ENCODE measurements at places on chromosomes 5 and 9.

GRCh38 chr5:142057697-142058056, 44.9 kb upstream of the GNPDA1 start:
- DNase-seq, result no peak

GRCh38 chr9:81002242-81002641, 687.1 kb downstream of the TLE1 start:
- DNase-seq, result no peak

DNA sequence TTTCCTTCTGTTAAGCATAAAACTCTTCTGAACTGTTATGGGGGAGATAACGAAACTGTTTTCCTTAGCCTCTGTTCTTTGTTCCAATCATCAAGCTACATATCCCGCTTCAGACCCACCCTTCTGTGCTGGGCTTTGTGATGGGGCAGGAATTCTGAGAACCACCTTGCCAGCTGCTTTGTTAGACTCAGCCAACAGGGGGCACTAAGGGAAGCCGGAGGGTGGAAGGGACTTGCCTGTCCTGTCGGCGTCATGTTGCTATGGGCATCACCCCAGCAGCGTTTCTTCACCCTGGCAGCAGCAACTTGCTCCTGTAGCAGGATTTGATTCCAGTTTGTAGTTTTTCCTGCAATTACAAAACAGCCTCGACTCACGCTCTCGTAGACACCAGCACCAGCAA, 169.1 kb downstream of the CAAP1 start:
- DNase-seq, result no peak

GRCh38 chr9:4936823-4937222, 48.2 kb upstream of the JAK2 start:
- no peak for DNase-seq

DNA sequence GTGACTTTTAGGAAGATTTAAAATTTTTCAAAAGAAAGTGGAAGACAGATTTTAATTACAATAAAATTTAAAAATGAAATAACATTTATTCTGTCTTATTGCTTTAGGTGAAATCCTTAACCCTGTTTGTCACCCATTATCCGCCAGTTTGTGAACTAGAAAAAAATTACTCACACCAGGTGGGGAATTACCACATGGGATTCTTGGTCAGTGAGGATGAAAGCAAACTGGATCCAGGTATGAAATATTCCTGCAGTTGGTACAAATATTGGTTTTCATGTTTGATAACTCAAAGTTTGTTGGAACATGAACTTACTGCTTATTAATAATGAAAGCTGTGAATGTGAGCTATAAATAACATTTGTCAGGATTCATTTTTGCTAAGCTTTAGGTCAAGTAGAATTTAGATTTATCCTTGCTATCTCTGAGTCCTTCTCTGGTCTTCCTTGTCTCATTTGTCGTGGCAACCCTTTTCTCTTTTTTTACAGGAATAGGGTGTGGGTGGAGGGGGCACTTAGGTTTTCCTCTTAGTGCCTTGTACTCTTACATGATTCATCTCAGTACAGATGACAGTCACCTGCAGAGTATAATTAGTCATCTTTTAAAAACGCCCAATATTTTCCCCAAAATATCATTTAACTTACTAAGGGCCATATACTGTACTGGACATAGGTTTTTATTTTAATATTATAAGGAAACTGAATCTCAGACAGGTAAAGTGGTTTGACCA, 95.3 kb upstream of the RASGRF2 start:
- DNase-seq, result no peak

- no peak for DNase-seq
These were observed 612.8 kb downstream of the CSNK1G3 start for GRCh38 chr5:124124711-124125229.

DNA sequence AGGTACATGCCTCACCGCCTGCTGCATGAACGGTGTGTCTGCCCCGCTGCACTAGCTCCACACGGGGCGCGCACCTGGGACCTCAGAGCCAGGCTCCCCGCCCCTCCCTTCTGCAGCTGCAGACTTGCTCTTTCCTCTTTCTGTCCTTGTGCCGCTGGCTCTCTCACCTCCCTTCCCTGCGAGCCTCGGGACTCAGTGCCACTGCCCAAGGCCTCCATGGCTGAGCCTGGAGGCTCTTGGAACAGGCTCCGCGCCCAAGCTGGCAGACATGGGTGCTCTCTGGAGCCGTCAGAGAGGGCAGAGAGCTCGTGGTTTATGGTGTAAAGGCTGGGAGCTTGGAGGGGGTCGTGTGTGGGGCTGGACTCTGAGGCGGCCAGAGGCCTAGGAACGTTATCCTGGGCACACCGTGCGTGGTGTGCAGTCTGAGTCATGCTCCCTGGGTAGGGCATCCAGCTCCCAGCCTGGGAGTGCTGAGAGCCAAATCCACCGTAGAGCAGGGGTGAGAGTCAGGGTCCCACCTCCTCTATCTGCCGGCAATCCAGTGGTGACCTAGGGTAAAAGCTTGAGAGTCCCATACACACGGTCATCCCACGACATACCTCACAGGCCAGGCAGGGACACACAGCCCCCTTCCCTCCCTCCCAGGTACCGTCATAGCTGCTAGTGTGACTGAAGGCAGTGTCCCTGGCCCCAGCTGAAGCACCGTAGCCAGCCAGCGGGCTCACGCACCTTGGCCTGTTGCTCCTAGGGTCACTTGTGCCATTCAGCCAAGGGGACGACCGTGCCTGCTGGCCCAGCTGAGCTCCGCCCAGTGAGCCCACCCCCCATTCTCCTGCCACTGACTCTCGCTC, 22.4 kb downstream of the GOLGA2 start:
- DNase-seq, result no peak

DNA sequence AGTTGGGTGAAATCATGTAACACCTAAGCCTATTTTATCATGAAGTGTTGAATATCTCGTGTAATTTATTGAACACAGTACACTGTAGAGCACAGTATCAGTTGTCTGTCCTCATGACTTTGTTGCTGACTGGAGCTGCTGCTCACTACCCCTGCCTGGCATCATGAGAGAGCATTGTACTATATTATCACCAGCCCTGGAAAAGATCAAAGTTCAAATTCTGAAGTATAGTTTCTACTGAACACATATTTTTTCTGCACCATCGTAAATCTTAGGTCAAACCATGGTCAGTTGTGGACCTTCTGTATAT, 169.3 kb upstream of the RAI14 start:
- no peak for DNase-seq

DNA sequence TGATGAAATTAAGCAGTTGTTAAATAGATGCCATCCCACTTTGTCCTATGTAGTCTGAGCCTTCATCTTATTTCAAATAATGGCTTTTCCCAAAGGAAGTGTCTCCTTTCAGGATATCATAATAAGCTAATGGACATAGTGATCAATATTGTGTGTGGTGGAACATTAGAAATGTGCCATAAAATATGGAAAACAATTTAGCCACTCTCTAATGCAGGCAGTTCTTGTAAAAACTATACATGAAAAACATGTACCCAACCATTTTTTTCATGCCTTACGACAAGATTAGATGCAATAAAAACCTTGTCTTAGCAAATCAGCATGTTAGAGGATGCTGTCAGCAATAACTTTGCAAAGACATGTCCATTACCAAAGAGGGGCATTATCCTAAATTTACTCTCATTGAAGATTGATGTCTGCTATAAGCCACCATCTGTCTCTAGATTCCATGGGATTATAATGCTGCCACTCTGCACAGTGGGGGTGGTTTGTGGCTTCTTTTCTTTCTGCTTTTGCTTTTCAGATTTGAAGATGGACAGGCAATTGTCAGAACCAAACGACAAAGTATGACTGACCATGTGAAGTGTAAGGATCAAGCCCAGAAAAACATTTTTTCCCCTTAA, 724.0 kb upstream of the ZNF608 start:
- DNase-seq, result no peak

DNA sequence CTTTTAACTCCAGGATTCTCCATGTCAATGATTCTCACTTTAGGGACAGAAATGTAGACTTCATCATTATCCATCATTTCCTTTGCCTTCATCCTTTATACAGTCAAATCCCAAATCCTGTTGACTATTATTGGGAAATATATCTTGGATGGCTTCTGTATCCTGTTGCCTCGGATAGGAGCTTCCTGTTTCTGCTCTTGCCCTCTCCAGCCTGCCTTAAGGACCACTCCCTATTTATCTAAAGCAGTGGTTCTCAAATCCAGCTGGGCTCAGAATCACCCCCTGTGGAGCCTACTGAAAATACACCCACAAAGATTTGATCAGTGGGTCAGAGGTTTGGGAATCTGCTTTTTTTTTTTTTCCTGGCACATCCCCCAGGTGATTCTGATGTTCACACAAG, 8.5 kb downstream of the AFAP1L1 start:
- no peak for DNase-seq

GRCh38 chr5:31470608-31471007, 61.3 kb downstream of the DROSHA start:
- no peak for DNase-seq

DNA sequence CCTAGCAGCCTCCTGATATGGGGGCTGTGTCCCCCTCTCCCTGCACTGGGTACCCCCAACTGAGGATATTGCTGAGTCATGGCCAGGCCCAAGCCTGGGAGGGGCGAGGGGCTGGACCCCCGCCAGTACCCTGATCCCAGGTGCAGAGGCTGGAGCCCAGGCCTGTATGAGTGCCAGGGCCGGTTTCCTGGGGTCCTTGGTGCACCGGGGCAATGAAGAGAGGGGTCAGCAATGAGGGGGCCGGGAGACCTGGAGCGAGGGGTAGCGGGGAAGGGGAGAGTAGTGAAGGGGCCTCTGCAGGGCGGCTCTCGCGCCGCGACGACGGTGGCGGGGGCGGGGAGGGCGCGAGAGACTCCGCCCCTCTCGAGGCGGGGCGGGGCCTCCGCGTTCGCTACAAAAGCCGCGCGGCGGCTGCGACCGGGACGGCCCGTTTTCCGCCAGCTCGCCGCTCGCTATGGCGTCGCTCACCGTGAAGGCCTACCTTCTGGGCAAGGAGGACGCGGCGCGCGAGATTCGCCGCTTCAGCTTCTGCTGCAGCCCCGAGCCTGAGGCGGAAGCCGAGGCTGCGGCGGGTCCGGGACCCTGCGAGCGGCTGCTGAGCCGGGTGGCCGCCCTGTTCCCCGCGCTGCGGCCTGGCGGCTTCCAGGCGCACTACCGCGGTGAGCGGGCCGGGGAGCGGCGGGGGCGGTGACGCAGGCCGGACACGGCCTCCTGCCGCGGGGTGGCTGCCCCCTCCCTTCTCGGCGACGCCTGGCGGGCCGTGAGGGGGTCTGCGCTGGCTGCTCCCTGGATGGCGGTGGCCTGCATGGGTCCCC, at the start of gene SQSTM1:
Gene SQSTM1, plus strand, starts transcription at position 423 of the 815 bp plus-strand sequence. Its CDS starts 32 bp downstream, at position 455.
- no peak for DNase-seq

- DNase-seq, result no peak
These were observed 314.2 kb upstream of the DAP start for GRCh38 chr5:11075035-11075805.

- DNase-seq, result no peak
These were observed 89.3 kb upstream of the NR3C1 start for GRCh38 chr5:143492783-143493182.

DNA sequence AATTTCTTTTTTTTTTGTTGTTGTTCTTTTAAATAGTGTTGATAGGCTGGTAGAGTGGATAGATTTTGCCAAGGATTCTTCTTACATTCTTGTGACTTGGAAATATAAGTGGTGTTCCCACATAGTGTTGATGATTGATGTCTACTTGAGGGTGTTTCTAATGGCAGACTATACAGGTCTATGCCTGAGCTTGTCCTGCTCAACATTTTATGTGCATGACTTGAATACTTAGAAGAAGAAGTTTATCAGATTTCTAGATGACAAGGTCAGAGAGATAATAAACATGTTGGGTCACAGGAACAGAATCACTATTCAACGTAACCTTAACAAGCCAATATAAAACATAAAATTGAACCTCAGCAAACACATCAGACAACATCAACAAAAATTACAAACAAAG, 24.2 kb downstream of the XRCC4 start:
- no peak for DNase-seq

DNA sequence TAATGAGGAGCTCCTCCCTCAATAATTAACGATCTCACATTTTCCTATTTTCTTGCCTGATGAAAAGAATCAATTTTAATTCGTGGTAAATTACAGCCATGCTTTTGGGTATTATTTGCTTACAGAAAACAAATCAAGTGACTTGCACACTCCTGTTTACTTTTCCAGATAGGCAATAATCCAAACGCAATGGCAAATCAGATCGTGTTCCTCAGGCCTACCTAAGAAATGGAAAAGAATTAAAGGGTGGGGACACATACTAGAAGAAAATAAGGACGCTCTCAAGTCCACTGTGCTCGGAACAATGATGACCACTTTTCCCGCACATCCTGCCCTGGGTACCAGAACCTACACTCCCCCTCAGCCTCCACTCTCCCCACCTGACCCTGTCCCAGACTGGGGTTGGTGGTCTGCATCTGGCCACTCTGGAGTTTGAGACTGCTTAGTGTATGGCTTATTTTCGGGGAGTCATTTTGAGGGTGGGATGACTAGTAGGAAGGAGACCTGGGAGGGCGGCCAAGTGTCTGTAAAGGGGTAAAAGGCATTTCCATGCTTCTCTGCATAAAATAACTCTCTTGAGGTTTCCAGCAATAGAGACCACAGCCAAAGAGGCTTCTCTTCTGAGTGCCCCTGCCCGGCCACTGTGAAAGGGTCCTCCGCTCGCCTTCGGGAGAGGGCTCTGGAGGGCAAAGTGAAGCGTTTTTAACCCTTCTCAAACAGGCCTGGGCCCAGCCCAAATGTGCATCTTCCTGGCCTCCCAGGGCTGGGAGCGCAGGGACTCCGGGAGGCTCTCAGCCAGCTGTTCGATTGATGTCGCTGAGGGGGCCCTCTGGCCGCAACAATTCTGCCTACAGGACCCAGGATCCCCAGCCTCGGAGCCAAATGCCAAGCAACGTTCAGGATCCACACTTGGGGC, 4.5 kb upstream of the OTP start:
- no peak for DNase-seq

DNA sequence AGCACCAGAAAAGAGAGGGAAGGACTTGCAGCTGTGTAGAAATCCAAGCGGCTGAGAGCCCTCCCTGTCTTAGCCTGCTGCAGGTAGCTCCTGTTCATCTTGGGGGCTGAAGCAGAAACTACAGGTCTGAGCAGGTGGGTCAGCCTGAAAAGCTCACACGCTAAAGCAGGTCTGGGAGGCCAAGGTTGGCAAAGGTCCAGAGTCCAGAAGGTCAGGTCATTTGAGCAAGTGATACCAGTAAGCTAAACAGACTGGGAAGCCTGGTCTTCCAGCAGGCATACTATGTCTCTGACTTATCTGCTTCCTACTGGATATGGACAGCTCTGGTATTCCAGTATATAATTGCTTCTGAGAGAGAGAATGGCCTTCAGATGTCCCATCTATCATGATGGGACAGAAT, 26.2 kb downstream of the PTCD2 start:
- no peak for DNase-seq

DNA sequence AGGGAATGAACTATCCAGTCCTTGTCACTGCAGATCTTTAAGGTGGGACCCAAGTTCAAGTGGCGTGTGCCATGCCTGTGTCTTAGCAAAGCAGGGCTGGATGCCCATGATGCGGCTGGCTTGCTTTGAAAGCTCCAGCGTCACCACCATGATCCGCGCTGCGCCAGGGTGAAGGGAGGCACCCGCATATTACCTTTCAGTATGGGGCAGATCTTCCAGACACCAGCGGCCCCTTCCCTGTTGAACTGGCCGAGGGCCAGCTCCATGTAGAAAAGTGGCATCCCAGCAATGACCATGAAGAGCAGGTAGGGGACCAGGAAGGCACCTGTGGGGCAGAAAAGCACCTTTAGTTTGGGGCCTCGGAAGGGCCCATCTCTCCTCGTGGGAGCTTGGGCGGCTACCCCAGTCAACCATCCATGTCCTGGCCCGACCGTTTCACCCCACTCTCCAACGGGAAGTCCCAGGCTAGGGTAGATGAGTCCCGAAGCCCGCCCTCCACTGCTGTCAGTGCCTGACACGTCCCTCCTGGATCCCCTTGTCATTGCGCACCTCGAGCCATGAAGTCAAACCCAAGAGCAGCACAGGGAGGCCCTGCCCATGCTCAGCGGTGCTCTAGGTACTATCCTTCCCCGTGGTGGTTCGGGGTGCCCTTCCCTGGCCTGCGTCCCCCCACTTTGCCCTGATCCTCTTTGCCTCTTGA, 3.9 kb downstream of the SLC6A3 start:
- DNase-seq, result no peak

All from cortex of kidney (tissue), 1 donor.